ENCODE measurements at places on chromosomes 4 and X.

DNA sequence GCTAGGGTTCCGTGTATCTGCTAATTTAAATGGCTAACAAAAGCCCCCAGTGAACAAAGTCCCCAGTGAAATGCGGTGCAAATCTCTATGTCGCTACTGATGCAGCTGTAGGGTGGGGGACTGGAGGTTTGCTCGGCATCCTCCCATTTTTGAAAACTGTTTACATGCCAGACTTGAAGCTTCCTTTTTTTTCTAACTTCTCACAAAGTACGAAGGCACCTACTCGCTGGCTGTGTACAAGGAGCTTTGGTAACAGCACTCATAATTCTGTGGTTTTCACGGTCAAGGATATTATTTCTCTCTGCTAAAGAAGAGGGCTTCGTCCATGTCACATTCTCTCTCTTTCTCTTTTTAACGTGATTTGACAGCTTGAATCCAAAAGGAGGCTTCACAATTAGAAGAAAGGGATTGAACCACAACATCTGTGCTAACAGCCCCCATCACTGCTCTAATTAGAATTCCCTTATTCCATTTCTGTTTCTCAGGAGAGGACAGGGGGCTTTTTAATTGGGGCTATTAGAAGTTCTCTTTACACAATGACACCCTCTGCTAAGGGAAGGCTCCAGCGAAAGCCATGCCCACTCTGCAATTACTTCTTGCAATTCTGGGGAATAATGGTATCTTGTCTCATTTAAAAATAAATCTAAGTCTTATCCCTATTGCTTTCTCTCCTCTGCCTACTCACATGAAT is 46.7 kb downstream of the TMEM156 start:
- H3K27me3 ChIP-seq = no peaks in the 10 kb centered on the region
- no peaks in the 10 kb centered on the region for H3K4me1 ChIP-seq
- H3K36me3 ChIP-seq = no peaks in the 10 kb centered on the region
- DNase-seq = no peak

- H3K27me3 ChIP-seq = peaks cover 2% of the 10 kb centered on the region
- H3K36me3 ChIP-seq = no peaks in the 10 kb centered on the region
- H3K27ac ChIP-seq = no peak overlapping the region
These were observed 23.4 kb upstream of the MSX1 start for GRCh38 chr4:4836044-4836443.

DNA sequence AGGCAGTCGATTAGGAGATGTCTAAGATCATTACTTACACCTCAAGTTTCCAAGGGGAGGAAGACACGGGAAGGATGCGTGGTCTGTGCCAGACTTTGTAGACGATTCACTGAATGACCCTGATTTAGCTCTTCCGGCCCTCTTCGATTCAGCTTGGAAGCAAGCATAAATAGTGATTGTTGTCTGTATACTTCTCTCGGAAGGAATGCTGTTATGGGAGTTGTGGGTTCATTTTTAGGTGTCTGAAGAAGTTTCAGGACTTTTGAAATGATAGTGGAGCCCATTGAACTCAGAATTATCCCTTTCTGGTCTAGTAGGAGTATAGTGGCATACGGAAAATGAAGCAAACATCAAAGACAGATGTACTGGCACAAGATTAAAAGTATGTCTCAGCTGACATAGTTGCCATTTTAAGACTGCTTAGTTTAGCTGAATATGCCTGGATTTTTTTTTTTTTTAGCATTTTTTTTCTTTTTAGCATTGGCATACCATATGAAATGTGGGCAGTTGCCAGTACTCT is 1.0 kb upstream of the ANKRD17 start:
- H3K4me3 ChIP-seq = peak overlapping the region; percentile 100
- H3K36me3 ChIP-seq = peaks cover 6% of the 10 kb centered on the region
- H3K27ac ChIP-seq = peak overlapping the region; percentile 99
- H3K4me1 ChIP-seq = peaks cover 1% of the 10 kb centered on the region
- no peaks in the 10 kb centered on the region for H3K27me3 ChIP-seq

DNA sequence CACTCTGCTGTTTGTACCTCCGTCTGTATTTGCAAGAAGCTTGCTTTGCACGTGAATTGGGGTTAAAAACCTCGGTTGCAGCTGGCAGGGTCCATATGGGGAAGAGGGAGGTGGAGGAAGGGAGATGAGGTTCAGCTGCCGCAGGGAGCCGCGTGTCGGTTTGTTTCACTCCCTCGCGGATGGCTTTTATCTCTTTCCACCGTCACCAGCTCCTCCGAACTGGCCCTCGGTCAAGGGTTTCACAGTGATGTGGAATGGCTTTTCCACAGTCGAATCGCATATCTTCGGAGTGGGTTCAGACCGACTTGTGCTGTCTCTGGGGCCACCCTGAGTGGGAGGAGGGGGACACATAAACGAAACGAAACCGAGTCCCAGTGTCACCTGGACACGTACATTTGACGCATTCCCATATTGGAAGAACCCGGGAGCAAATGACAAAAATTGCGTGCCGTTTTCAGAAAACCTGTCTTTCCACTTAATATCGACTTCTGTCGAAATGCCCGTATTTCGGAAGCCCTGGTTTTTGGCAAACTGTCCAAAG is 929 bp downstream of the ZBTB33 start:
- no peaks in the 10 kb centered on the region for H3K27me3 ChIP-seq
- DNase-seq = peak; percentile 49
- H3K4me1 ChIP-seq = no peaks in the 10 kb centered on the region
- no peak overlapping the region for H3K27ac ChIP-seq

DNA sequence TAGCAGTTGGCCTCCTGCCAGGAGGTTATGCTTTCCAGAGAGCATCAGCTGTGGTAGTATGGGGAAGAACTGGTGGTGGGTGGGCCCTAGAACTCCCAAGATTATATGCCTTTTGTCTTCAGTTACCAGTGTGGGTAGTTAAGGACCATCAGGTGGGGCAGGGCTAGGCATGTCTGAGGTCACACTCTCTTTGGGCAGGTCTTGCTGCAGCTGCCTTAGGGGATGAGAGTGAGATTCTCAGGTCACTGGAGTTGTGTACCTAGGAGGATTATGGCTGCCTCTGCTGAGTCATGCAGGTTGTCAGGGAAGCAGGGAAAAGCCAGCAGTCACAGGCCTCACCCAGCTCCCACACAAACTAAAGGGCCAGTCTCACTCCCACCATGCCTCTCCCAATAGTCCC is 172.9 kb upstream of the GYPA start:
- no peak overlapping the region for H3K27ac ChIP-seq
- H3K4me3 ChIP-seq = no peak overlapping the region
- no peaks in the 10 kb centered on the region for H3K36me3 ChIP-seq
- H3K4me1 ChIP-seq = no peaks in the 10 kb centered on the region

Data from mesenchymal stem cell (in vitro differentiated cells and primary cell).